ENCODE measurements at places on chromosomes 3 and 15. TPM values are rescaled to one million over a fixed set of nuclear protein-coding genes. Genes with fewer than 3 reads are reported as not detected.

The KLF13 gene
- 155 TPM for total RNA-seq

GRCh38 chr3:71271596-71271995, 311.9 kb downstream of the FOXP1 start:
- no peak overlapping the region for H3K27ac ChIP-seq
- DNase-seq: no peak
- H3K4me3 ChIP-seq: no peak overlapping the region
- no peaks in the 10 kb centered on the region for H3K4me1 ChIP-seq

The RBPMS2 gene
- 1.9 TPM for total RNA-seq

The MKRN2OS gene
- 0.91 TPM for total RNA-seq

The NR1I2 gene
- 0.46 TPM for total RNA-seq

The INSYN1 gene
- 3.2 TPM for total RNA-seq

The NPAP1 gene
- under 0.01 TPM for total RNA-seq

GRCh38 chr15:75069301-75069925, 46.0 kb downstream of the PPCDC start:
- no peak overlapping the region for H3K27ac ChIP-seq
- H3K36me3 ChIP-seq: no peaks in the 10 kb centered on the region
- peaks cover 11% of the 10 kb centered on the region for H3K4me1 ChIP-seq
- no peak overlapping the region for H3K4me3 ChIP-seq

The IMP3 gene
- 64.3 TPM for total RNA-seq

- H3K4me3 ChIP-seq: no peak overlapping the region
- H3K27me3 ChIP-seq: no peaks in the 10 kb centered on the region
- no peaks in the 10 kb centered on the region for H3K36me3 ChIP-seq
- H3K27ac ChIP-seq: no peak overlapping the region
Observed at GRCh38 chr15:80749589-80749988, 29.6 kb upstream of the CEMIP start.

The ZNF619 gene
- 4.4 TPM for total RNA-seq

DNA sequence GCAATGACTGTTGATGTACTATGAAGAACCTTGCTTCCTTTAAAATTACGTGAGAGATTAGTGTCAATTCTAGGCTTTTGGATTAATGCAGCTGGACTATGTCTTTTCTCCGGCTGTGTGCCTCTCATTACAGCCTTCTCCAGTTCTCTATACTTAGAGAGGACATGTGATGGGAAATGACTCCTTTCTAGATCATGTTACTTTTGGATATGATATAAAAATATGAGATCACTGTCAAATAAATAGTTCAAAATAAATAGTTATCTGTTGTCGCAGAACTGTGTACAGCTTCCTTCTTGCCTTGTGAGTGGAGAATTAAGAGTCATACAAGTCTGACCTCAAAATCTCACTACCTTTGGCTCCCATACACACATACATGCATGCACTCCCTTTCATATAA, 592.4 kb downstream of the DIPK2A start:
- no peaks in the 10 kb centered on the region for H3K4me1 ChIP-seq
- no peak overlapping the region for H3K4me3 ChIP-seq
- no peaks in the 10 kb centered on the region for H3K27me3 ChIP-seq
- DNase-seq: no peak
- no peaks in the 10 kb centered on the region for H3K36me3 ChIP-seq

DNA sequence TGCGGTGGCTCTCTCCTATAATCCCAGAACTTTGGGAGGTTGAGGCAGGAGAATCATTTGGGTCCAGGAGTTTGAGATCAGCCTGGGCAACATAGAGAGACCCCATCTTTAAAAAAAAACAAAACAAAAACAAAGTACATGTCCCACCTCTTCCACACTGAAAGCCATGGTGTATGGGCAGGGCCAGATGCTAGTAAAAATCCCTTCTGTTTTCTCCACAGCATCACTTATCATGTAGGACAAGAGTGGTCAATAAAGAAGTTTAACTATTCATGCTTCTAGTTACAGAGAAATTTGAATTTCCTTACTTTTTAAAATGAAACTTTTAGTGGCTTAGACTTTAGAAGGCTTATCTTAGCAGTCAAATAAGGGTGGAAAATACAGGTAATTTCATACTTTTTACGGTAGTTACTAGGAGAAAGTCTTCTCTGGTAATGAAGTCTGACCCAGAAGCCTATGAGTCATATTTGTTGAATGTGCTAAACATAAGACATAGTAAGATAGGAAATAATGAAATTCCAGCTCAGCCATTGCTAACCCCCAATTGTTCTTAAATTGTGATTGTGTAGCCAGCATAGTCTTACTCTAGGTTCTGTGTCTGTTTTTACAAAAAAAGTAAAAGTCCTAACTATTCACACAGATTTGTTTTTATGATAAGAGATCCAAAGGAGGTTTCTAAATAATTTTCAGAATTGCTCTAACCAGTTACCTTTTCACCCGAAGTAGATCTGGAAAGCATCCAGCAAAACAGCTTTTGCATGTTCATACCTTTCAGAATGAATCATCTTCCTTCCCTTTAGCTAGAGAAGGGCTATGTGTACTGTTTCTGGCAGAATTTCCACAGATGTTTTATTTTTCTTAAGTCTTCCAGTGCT, 16.4 kb upstream of the ZNF609 start:
- H3K4me3 ChIP-seq: no peak overlapping the region
- H3K4me1 ChIP-seq: peaks cover 7% of the 10 kb centered on the region

Measured in upper lobe of left lung (tissue), 6 donors.